ENCODE measurements at places on chromosomes 2 and 18.
A peak's percentile ranks its signal among the peaks of the same experiment; 100 is the strongest.

GRCh38 chr18:80147418-80148325, 38.6 kb downstream of the ADNP2 start:
- DNase-seq: peak; percentile 65

DNA sequence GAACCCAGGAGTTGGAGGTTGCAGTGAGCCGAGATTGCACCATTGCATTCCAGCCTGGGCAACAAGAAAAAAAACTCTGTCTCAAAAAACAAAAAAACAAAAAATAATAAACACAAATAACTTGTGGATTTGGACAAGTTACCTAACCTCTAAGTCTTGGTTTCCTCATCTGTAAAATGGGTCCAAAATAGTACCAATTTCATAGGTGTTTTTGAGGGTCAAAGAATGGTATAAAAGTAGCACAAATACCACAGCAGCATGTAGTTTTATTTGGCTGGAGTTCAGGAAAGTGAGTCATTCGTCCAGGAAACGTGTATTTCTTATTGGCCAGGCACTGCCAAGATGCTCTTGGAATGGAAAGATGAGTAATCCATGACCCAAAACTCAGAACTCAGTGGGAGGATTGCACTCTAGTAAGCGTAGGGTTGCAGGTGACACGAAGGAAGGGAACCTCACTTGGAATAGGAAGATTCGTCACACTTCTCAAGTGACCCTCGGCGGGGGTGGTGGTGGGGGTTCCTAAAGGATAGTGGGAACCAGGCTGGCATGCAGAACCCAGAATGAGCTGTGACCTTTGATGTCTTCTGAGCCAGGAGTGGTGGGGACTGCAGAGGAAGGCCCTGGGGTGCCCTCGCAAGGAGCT, 24.4 kb downstream of the GRHL1 start:
- no peak for DNase-seq

DNA sequence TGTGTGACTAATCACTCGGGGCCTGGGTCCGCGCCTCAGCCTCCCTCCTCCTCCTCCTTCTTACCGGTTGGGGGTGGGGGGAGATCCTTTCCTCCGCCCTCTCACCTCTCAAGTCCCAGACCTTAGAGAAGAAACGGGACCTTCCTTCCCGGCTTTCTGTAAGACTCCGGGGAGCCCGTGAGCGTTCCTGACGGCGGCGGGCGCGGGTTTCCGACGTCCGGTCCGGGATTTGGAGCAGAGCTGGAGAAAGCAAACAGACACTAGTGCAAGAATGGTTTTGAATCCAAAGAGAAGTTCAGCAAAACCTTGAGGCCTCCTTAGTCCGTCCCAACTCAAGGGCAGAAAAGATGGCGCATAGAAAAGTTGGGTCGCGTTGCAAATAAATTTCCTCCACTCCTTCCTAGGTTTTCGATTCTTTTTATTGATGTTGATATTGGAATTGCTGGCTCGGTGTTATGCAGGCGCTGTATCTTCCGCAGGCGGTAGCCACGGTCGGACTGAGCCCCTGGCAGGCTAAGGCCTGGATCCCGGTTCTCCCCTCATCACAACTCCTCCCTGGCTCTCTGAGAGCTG, 2.0 kb downstream of the DLX1 start:
- DNase-seq: no peak

GRCh38 chr2:219671279-219671678, 43.8 kb downstream of the SLC4A3 start:
- no peak for DNase-seq
